Activated T-helper 1 cell treated with anti-CD3 and anti-CD28 coated beads, Interleukin-2, amount 50 U/mL, for 16 hours (primary cell): ENCODE measurements at places on chromosomes 2 and 18.

DNA sequence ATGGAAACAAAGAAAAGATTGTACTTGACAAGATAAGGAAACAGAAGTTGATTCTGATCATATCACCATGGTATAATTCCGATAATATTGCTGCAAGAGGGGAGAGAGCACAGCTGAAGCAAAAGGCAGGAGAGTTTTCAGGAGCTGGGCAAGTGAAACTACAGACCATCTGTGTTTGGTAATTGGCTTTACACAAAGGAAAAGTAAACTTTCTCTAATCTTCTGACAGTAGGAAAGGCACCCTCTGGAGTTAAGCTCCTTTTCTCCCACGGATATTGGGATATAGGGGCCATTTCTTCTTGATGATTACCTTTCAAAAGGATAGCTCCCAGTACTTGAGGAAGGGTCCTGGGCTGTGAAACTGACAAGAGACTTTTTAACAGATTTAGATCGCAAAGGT, 29.9 kb upstream of the REG3A start:
- DNase-seq, result no peak

- DNase-seq, result no peak
Measured at GRCh38 chr2:123061534-123061933, 963.6 kb upstream of the CNTNAP5 start.

GRCh38 chr2:5587766-5588165, 104.4 kb upstream of the SOX11 start:
- no peak for DNase-seq

DNA sequence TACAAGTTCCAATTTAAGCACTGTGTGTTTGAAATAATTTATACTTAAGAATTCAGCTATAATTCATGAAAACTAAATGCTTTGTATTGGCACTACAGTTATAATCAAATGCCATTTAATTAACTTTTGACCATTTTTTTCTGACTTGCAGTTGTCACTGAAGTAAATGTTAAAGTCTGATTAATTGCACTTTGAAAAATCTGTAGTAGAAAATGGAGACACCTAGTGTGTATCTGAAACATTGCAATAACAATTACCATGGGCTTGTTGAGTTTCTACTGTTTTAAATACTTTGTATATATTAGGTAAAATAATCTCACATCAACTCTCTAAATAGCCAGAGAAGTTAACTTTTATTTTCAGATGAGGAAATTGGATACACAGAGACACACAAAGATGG, 458.6 kb upstream of the FSIP2 start:
- no peak for DNase-seq

DNA sequence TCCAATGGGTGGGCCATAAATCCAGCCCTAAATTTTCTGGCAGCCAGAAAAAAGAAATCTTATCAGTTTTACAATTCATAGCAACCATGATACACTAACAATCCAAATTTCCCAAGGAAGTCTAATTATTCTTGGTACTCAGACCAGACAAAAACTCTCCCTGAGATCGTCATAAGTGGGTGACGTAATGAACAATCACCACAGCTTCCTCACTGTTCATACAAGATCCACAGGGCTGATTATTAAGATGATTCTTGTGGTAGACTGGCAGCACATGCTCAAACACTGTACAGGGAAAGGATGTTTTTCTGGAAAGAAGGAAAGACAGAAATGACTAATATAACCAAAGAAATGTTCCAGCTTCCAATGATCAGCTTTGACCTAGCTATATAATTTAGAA, 178.3 kb upstream of the CRIM1 start:
- no peak for DNase-seq

- DNase-seq, result no peak
Measured at GRCh38 chr2:196117214-196117705, 48.6 kb upstream of the DNAH7 start.

DNA sequence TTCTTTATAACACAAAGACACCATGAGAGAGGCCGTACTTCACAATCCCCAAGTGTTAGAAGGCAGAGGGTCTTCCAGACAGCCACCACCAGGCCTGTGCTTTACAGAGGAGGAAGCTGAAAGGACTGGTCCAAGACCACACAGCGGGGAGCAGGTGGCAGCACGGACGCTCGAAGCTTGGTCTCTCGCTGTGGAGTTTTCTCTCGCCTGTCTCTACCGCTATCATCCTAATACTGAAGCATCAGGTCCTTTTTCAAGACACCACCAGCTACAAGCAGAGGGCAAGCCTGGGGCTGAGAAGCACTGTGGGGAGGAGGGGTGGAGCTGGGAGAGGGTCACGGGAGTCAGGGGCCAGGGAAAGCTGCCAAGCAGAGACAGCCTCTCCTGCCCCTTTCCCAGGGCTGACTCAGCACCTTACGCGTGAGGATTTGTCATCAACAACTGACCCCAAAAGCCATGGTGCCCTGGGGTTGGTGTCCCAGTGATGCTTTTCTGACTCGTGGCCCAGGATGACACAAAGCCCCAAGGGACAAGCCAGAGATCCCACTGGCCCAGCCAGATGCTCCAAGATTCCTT, 31.9 kb upstream of the FOSL2 start:
- no peak for DNase-seq
